ENCODE measurements at places on chromosomes 6 and 20.

DNA sequence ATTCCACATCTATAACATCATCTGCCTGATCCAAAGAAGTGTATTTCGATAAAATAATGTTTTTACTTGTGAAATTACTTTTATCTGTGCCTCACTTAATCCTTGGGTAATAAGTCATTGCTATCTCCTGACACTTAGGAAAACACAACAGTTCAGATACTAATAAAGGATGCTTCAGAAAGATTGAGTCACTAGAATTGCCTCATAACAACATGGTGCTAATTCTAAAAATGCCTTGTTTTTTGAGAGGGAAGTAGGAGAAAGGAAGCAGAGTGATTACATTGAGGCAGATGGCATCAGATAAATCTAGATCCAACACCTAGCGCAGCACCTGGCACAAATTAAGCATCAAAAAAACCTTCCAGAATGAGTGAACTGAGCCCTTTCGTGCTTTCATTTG lies 69.0 kb downstream of the NCOA7 start:
- no peaks in the 10 kb centered on the region for H3K36me3 ChIP-seq
- no peak overlapping the region for H3K27ac ChIP-seq
- no peaks in the 10 kb centered on the region for H3K4me1 ChIP-seq
- no peak overlapping the region for H3K4me3 ChIP-seq

GRCh38 chr6:138211048-138211581 lies 7.2 kb downstream of the PBOV1 start:
- no peaks in the 10 kb centered on the region for H3K36me3 ChIP-seq
- no peak overlapping the region for H3K27ac ChIP-seq
- no peaks in the 10 kb centered on the region for H3K4me1 ChIP-seq
- no peak overlapping the region for H3K4me3 ChIP-seq
- DNase-seq = no peak

GRCh38 chr6:105374010-105374420 lies 28.9 kb downstream of the PREP start:
- H3K27me3 ChIP-seq = no peaks in the 10 kb centered on the region
- H3K36me3 ChIP-seq = peaks cover 9% of the 10 kb centered on the region
- no peak for DNase-seq
- H3K4me1 ChIP-seq = peaks cover under 1% of the 10 kb centered on the region
- H3K27ac ChIP-seq = no peak overlapping the region
- H3K4me3 ChIP-seq = no peak overlapping the region

GRCh38 chr6:134724771-134725340 lies 225.0 kb downstream of the ALDH8A1 start:
- no peaks in the 10 kb centered on the region for H3K36me3 ChIP-seq
- DNase-seq = no peak
- H3K27ac ChIP-seq = no peak overlapping the region
- H3K27me3 ChIP-seq = no peaks in the 10 kb centered on the region

DNA sequence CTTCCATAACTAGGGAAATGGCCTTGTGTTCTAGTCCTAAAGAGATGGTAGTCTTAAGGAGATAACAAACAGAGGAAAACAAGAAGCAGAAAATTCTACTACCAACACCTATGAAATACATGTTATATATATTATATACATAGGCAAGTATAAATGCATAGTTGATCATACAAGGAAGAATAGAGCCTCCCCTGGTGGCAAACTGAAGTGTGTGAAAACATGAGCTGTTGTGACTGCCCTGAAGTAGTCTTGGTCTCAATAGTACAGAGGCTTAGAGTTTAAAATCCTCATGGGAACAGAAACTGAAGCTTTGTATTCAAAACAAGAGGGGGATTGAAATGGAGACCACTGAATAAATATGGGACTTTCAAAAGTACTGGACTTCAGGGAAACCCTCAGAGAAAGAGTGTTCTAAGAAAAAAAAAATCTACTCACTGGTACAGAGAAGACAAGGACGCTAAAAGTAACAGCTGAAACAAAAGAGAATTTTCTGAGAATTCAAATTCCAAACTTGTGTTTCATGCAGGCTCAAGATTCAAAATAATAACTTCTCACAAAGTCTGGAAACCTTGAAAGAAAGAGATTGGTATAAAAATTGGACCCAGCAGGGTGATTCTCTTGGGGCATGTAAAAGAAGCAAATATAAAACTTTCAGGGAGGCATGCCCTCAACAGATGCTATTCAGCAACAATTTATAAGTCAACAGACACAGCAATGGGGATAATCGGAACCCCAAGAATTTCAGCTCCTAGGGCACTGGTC lies 59.7 kb upstream of the SAMD3 start:
- no peaks in the 10 kb centered on the region for H3K36me3 ChIP-seq
- no peaks in the 10 kb centered on the region for H3K4me1 ChIP-seq
- no peak for DNase-seq

GRCh38 chr6:52395969-52396368 lies 24.2 kb upstream of the EFHC1 start:
- no peaks in the 10 kb centered on the region for H3K27me3 ChIP-seq
- H3K4me1 ChIP-seq = peaks cover 51% of the 10 kb centered on the region
- no peak overlapping the region for H3K27ac ChIP-seq
- no peaks in the 10 kb centered on the region for H3K36me3 ChIP-seq

Measured in thymus (tissue), 14 donors.